ENCODE measurements at places on chromosomes 11 and 22.
A peak's percentile ranks its signal among the peaks of the same experiment; 100 is the strongest.

GRCh38 chr11:119024430-119025098 lies 6.0 kb downstream of the TRAPPC4 start:
- no peak for DNase-seq

GRCh38 chr22:33012833-33013450 lies 45.2 kb downstream of the SYN3 start:
- DNase-seq, result no peak

DNA sequence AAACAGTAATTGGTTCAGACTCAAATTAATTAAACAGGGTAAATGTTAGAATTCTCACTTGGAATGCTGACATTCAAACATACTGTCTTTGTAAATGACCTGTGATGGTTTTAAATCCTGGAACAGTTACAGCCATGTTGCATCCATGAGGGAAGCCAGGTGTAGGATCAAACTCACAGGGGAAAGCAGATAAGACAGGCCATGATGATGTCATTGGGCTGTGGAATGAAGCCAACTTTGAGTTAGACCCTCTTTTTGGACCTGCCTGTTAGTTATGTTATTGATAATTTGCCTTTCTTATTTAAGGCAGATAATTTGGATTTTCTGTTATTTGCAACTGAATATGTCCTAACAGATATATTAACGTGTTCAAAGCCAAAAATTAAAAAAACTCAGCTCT lies 39.3 kb upstream of the ABTB2 start:
- DNase-seq, result no peak

DNA sequence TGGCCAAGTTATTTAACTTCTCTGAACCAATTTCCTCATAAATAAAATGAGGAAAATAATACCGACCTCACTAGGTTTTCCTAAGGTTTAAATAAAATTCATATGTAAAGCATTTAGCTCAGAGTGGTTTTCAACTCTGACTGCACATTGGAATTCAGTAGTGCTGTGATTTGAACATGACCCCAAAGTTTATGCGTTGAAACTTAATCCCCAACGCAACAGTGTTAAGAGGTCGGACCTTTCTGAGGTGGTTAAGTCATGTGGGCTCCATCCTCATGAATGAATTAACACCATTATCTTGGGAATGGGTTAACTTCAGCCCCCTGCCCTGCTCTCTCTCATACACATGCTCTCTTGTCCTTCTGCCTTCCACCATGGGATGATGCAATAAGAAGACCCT lies 322.2 kb downstream of the AASDHPPT start:
- no peak for DNase-seq

- no peak for DNase-seq
These were observed 4.8 kb upstream of the HINFP start for GRCh38 chr11:119116601-119117000.

DNA sequence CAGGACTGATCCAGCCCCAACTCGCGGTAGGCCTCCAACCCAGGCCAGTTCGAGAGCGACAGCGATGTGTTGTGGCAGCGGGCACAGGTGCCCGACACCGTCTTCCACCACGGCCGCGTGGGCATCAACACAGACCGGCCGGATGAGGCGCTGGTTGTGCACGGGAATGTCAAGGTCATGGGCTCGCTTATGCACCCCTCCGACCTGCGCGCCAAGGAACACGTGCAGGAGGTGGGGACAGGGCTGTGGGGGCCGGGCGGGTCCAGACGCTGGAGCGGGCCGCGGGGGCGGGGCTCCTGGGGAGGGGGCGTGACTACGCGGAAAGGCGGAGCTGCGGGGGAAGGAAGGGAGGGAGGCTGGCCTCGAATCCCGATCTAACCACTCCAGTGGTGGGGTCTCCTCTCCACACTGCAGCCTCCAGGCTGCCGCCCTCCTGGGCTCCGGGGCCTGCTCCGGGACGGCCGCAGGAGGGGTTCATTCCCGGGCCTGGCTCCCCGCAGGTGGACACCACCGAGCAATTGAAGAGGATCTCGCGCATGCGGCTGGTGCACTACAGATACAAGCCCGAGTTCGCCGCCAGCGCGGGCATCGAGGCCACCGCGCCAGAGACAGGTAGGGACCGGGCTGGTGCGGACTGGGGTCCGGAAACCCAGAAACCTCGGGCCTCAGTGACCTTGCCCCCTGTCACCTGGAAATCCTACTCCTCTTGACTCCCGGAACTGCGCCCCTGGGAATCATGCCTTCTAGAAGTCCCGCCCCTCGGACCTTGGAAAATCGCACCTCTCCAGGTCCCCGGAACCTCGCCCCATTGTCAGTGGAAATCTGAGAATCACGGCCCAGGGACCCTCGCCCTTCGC lies 14.9 kb downstream of the TMEM258 start:
- DNase-seq, result peak; percentile 37

- DNase-seq, result no peak
These were observed 47.8 kb downstream of the TEAD1 start for GRCh38 chr11:12721816-12722604.

GRCh38 chr22:17119481-17120202 lies 1.5 kb downstream of the TMEM121B start:
- DNase-seq, result peak; percentile 80

GRCh38 chr11:106172386-106172991 lies 95.0 kb downstream of the AASDHPPT start:
- no peak for DNase-seq

DNA sequence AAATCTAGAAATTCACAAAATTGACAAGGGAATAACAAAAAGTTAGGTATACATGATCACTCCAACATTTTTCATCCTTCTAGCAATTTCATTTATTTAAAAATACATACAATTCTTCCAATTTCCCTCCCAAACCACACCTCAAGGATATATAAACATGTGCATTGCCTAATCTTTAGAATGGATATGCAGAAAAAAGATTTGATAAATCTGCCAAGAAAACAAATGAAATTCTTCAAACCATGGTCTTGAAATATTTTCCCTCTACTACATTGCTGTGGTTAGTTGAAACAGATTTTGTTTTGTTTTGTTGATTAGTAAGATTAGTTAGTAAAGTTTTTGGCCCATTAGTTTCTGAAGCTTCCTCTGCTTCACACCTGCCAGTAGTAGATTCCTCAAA lies 703.3 kb upstream of the CCDC179 start:
- DNase-seq, result no peak

All from suppressor macrophage treated with lipopolysaccharide for 4 hours (primary cell).